ENCODE measurements at places on chromosomes 7 and 10.
A peak's percentile ranks its signal among the peaks of the same experiment; 100 is the strongest.

GRCh38 chr10:132707121-132707775 lies 78.7 kb downstream of the NKX6-2 start:
- DNase-seq: no peak

- DNase-seq: no peak
Measured at GRCh38 chr10:84217746-84218145, 7.6 kb downstream of the LRIT2 start.

GRCh38 chr7:115689941-115690340 lies 340.6 kb downstream of the TFEC start:
- DNase-seq: no peak

- DNase-seq: no peak
Measured at GRCh38 chr10:60910543-60910942, 33.4 kb downstream of the RHOBTB1 start.

GRCh38 chr7:99359465-99360154 lies 14.9 kb upstream of the ARPC1B start:
- DNase-seq: no peak

- no peak for DNase-seq
Measured at GRCh38 chr7:101630591-101630990, 1.5 kb upstream of the MYL10 start.

DNA sequence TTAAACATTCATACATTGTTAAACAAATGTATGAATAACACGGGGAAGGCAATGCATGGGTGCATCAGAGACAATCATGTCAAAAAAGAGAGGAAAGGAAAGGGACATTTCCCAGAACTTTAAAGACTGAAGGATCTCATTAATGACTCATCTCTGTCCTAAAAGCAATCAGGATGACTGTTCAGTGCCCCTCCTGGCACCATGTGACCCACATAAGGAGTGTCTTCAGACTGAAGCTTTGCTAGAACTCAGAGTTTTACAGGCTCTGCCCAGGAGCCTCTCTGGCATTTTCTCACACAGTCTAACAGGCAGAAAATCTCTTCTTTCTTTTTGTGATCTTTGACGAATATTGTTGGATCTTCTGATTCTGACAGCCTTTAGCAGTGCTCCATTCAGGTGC lies 315.3 kb downstream of the OTUD1 start:
- no peak for DNase-seq

DNA sequence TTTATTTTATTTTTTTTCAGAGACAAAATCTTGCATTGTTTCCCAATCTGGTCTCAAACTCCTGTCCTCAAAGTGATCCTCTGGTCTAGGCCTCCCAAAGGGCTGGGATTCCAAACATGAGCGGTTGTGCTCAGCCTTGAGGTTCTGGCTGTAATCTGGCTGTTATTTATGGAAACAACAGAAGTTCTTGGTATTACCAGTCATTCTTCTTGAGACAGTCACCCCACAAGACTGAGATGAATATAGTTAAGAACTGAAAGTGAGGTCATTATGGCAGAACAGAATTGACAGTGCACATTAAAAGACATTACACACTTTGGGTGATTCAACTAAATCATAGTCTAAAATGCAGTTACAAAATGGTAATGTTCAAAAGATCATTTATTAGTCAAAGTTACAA lies 719.5 kb downstream of the ZWINT start:
- no peak for DNase-seq

DNA sequence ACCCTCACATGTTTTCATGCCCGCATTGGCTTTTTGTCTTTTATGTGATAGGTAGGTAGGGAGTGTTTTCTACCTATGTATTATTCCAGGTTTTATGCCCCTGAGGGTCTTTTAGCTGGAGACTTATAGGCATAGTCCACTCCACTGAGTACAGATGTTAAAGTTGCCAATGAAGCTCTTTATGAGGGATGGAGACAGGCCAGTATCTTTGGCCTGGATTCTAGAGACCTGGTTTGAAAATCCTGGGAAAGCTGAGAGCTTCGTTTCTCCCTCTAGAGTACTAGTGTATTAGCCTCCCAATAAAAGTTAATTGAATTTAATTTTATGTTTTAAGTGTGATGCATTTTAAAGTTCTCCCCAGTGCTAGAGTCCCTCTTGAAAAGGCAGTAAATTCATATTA lies 854.1 kb downstream of the LRMDA start:
- no peak for DNase-seq

- DNase-seq: no peak
Measured at GRCh38 chr7:6637544-6638229, 569 bp downstream of the ZNF316 start.

GRCh38 chr7:101126651-101127459 lies at the start of gene SERPINE1:
Gene SERPINE1 (plus strand): TSS chr7:101127104. CDS start chr7:101128394, 1,290 bp downstream.
- peak; percentile 92 for DNase-seq

DNA sequence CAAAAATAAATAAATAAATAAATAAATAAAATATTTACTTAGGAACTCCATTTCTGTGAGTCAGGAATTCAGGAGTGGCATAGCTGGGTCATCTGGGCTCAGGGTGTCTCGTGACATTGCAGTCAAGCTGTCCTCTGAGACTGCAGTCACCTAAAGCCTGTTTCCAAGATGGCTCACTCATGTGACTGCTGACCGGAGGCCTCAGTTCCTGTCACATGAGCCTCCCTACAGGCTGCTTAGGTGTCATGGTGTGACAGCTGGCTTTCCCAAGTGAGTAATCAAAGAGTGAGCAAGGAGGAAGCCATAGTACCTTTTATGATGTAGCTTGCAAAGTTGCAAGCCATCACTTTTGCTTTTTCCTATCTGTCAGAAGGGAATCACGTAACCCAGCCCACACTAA lies 128.6 kb upstream of the KCTD7 start:
- DNase-seq: peak; percentile 7

DNA sequence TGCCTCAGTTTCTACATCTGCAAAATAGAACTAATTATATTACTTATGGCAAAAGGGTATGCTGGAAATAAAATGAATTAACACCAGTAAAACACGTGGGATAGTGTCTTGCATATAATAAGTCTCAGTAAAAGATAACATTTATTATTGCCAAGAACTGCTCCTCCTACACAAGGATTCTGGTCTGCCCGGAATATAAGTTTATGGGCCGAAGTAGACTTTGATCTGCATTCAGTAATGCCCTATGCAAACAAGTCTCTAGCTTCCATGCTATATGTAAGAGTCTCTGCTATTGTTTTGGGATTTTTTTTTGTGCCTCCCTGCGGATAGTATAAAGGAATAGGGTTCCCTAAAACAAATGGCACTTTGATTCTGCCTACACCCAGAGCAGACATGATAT lies 125.6 kb upstream of the SLC26A5 start:
- DNase-seq: no peak

GRCh38 chr7:55593515-55594318 lies 21.4 kb upstream of the VOPP1 start:
- no peak for DNase-seq

- no peak for DNase-seq
Measured at GRCh38 chr10:123129618-123130271, 6.0 kb upstream of the HMX3 start.

DNA sequence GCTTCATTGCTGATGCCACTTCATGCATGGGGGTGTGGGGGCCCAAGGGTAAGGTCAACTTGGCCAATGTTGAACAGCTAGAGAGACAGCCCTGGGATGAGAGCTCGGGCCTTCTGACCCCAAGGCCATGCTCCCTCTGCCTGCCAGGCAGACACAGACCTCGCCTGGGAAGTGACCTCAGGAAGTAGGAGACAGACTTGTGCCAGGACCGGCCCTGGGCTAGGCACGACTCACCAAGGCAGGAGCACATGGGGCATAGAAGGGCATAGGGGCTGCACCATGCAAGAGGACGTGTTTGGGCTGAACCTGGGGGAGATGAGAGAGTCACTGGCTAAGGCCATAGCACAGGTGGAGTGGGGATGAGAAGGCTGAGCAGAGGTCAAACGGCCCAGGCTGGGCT lies 27.1 kb downstream of the ZCCHC24 start:
- DNase-seq: no peak

DNA sequence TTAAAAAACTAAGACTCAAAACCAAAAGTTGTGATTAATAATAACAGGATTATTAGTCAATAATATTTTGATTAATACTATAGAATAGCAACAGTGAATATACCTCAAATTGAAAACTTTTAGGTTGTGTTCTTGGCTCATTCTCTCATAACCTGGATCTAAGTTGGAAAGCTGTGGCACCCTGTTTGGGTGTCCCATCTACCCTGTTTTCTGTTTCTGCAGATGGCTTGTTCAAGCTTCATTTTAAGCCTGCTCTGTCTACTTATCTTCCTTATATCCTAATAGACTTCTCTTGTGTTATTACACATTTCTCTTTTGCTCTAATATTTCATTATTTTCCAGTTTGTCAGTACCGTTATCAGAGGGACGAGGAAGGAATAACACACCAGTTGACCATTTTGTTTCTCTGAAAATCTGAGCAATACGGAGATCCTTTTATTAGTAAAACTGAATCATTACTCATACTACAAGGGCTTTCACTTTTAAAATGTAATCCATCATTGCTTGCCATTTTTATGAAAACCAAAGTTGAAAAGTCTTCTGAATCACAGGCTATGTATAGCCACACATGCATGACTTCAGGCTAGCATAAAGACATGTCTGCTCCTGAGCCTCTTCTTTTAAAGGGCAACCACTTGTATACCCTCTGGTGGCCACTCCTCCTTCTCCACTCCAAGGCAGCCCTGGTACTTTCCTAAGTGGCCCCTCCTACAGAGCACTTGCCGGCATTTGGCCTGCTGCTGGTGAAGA lies 22.3 kb downstream of the COX15 start:
- no peak for DNase-seq

DNA sequence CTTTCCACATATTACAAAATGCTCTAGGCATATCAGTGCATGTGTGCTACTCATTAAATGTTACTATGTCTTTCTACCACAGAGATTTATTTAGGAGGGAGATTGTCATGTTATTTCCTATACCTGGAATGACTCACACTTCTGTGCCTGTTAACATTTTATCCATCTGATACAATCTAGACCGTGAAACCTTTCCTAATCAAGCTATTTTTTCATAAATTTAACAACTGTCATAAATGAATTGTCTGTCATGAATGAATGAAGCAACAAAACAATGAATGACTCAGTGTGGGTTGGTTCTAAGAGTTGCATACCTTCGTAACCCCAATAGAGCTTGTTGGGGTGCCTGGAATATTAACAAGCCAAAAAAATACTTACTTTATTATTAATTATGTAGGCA lies 554.3 kb downstream of the GRM8 start:
- no peak for DNase-seq

GRCh38 chr7:80028717-80029116 lies 105.9 kb upstream of the GNAI1 start:
- no peak for DNase-seq

- DNase-seq: no peak
Measured at GRCh38 chr7:111982133-111982532, 224.1 kb downstream of the DOCK4 start.

DNA sequence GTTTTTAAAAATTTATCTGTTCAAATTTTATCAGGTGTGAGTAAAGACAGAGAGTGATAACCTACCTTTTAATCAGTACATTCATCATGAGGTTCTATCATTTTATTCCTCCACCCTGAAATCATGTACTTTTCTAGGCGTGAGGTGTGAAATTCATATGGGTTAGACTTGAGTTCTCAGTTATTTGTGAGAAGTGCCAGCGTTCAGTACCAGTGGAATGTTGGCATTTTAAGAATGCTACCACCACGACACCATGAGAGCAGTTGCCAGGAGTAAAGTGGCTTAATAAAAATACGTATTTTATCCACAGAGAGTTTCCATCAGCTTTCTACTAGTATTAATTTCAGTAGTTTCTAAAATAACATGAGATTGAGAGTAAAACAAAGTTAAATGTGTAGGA lies 104.1 kb upstream of the FERD3L start:
- DNase-seq: peak; percentile 70

GRCh38 chr10:18104223-18104872 lies 35.9 kb upstream of the CACNB2 start:
- peak; percentile 17 for DNase-seq

GRCh38 chr10:14124941-14125340 lies 205.8 kb downstream of the FRMD4A start:
- no peak for DNase-seq

DNA sequence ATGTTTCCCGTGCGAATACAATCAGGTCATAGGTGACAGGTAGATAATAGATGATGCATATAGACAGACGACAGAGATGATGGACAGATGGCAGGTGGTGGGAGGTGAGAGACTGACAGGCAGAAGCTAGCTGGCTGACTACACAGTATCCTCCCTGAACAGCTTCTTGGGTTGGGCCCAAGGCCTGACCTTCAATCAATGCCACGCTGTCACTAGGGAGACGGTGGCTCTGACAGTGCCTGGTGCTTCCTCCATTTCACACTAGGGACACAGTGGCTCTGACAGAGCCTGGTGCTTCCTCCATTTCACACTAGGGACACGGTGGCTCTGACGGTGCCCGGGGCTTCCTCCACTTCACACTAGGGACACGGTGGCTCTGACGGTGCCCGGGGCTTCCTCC lies 200.1 kb downstream of the DIP2C start:
- DNase-seq: no peak

DNA sequence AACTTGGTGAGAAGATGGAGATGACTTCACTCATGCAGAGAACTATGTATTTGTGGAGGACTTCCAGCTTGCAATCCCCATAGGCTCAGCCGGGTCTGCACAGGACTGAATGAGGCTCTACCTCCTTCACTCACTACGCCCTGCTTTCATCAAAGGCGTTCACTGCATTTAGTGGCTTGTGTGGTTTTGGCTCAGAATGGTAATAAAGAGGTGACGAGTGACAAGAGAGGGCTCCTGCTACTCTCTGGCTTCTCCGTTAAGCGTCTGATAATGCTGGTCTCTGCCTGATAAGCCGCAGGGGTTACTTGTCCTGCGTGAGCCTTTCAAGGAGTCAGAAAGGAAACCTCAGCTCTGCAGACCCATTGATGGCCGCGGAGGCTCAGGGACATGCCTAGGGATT lies 343.4 kb downstream of the PRPF18 start:
- DNase-seq: no peak

GRCh38 chr10:52746169-52746568 lies 26.4 kb downstream of the MBL2 start:
- no peak for DNase-seq

GRCh38 chr7:46786221-46786954 lies 795.5 kb downstream of the TNS3 start:
- DNase-seq: no peak

DNA sequence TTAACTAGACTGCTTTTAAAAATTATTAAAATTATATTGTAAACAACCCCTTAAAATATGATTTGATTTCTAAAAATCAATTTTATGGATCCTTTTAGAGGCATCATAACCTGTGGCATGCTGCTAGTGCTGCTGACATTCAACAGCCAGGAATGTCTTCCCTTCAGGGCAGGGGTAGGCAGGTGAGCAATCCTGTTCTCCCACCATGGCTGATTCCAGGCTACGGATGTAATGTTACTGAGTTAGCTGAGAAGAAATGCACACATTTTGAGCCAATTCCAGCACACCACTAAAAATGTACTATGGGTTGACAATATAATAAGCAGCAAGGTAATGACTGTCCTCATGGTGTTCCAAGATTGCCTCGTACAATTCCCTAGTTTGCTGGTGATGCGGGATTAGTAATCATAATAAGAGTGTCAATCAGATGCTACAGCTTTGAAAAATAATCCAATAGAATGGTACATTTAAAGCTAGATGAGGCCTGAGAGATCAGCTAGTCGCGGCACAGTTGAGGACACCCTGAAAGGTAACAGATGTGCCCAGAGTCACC lies 108.7 kb upstream of the PRR15 start:
- no peak for DNase-seq

- DNase-seq: no peak
Measured at GRCh38 chr7:157194948-157195347, 56.2 kb downstream of the UBE3C start.

GRCh38 chr7:22801912-22802311 lies 20.7 kb downstream of the TOMM7 start:
- DNase-seq: no peak

GRCh38 chr10:13352519-13352918 lies 4.4 kb upstream of the SEPHS1 start:
- DNase-seq: no peak

GRCh38 chr10:21889477-21890275 lies 113.9 kb downstream of the DNAJC1 start:
- no peak for DNase-seq
